ENCODE measurements at places on chromosomes 11 and 22. TPM values are rescaled to one million over a fixed set of nuclear protein-coding genes. Genes with fewer than 3 reads are reported as not detected.

The NRGN gene
- not detected for total RNA-seq

The OR5P2 gene
- total RNA-seq: not detected

The NECTIN1 gene
- total RNA-seq: 1.6 TPM

The APOA1 gene
- 0.69 TPM for total RNA-seq

The HEPN1 gene
- total RNA-seq: not detected

The CD3G gene
- total RNA-seq: not detected

The ART5 gene
- 0.34 TPM for total RNA-seq

The RASSF10 gene
- not detected for total RNA-seq

The SLC29A2 gene
- 0.17 TPM for total RNA-seq

The PAMR1 gene
- 491 TPM for total RNA-seq

The TYR gene
- total RNA-seq: not detected

The DEPDC5 gene
- total RNA-seq: 11.2 TPM

The TMEM121B gene
- total RNA-seq: 0.09 TPM

The OR4A5 gene
- not detected for total RNA-seq

The MRGPRX3 gene
- not detected for total RNA-seq

Measured in bronchial smooth muscle cell (primary cell).